Fibroblast of the aortic adventitia (primary cell): ENCODE measurements at places on chromosomes 1 and 21. TPM values are rescaled to one million over a fixed set of nuclear protein-coding genes. Genes with fewer than 3 reads are reported as not detected.

Gene CENPL
- 6.5 and 27.5 TPM in 2 replicates for total RNA-seq

Gene ASCL5
- not detected in 2 replicates for total RNA-seq

Gene PTCH2
- 0.36 and 0.57 TPM in 2 replicates for total RNA-seq

Gene DTL
- total RNA-seq, result 1.5 and 47.7 TPM in 2 replicates

Gene EPRS1
- total RNA-seq, result 192 and 269 TPM in 2 replicates

Gene NR1I3
- not detected in 2 replicates for total RNA-seq

Gene IL23R
- total RNA-seq, result not detected in 2 replicates

Gene SRRM1
- total RNA-seq, result 74.3 and 108 TPM in 2 replicates

Gene SLAMF7
- total RNA-seq, result not detected in 2 replicates

Gene SYTL1
- 0.09 TPM in 1 of 2 replicates, not detected in the other for total RNA-seq

Gene CHAF1B
- 0.49 and 7.8 TPM in 2 replicates for total RNA-seq

Gene UBE2U
- not detected in 2 replicates for total RNA-seq

Gene RGS4
- 255 and 538 TPM in 2 replicates for total RNA-seq

Gene LRRC53
- not detected in 2 replicates for total RNA-seq

Gene SLC1A7
- 0.41 and 3.8 TPM in 2 replicates for total RNA-seq

Gene TRAF3IP3
- 0.65 TPM in 1 of 2 replicates, not detected in the other for total RNA-seq

Gene HSD3B2
- total RNA-seq, result not detected in 2 replicates

Gene IL22RA1
- total RNA-seq, result 0.09 TPM in 1 of 2 replicates, not detected in the other

Gene FAM72C
- total RNA-seq, result 0.45 TPM in 1 of 2 replicates, not detected in the other

Gene SPRR2E
- total RNA-seq, result not detected in 2 replicates

Gene RGS13
- total RNA-seq, result not detected in 2 replicates

Gene ADARB1
- 2.1 and 7.0 TPM in 2 replicates for total RNA-seq

Gene C1orf210
- not detected in 2 replicates for total RNA-seq

Gene ARHGAP29
- total RNA-seq, result 32.5 and 77.2 TPM in 2 replicates

Gene TAS1R1
- not detected in 2 replicates for total RNA-seq

Gene CD101
- total RNA-seq, result 0.09 and 0.41 TPM in 2 replicates

Gene CIART
- total RNA-seq, result 9.8 and 26.8 TPM in 2 replicates

Gene HSF2BP
- total RNA-seq, result 2.3 and 7.3 TPM in 2 replicates

Gene FLVCR1
- 5.8 and 6.3 TPM in 2 replicates for total RNA-seq

Gene ILDR2
- total RNA-seq, result 0.09 and 0.25 TPM in 2 replicates

Gene S100A12
- not detected in 2 replicates for total RNA-seq

Gene IGSF9
- total RNA-seq, result 2.0 TPM in 1 of 2 replicates, not detected in the other

Gene EPS8L3
- total RNA-seq, result not detected in 2 replicates

Gene SPRR5
- total RNA-seq, result not detected in 2 replicates

Gene MIXL1
- total RNA-seq, result not detected in 2 replicates

Gene C1QTNF12
- total RNA-seq, result 0.65 and 1.4 TPM in 2 replicates
